ENCODE measurements at places on chromosomes 6 and 20.
A peak's percentile ranks its signal among the peaks of the same experiment; 100 is the strongest.

DNA sequence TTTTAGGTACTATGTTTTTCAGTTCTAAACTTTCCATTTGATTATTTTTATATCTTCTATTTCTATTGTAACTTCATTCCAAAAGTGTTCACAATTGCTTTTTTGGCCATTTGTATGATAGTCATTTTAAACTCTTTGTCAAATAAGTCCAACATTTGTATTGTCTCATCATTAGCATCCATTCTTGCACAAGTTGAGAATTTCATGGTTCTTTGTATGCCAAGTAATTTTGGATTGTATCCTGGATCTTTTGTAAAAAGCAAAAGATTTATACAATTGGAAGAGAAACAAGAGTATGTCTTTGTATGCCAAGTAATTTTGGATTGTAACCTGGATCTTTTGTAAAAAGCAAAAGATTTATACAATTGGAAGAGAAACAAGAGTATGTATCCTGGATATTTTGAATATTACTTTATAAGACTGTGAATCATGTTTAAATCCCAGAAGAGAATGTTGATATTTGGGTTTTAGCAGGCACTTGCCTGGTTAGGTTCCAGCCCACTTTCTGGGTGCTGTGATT is 36.9 kb upstream of the NT5E start:
- DNase-seq: no peak

DNA sequence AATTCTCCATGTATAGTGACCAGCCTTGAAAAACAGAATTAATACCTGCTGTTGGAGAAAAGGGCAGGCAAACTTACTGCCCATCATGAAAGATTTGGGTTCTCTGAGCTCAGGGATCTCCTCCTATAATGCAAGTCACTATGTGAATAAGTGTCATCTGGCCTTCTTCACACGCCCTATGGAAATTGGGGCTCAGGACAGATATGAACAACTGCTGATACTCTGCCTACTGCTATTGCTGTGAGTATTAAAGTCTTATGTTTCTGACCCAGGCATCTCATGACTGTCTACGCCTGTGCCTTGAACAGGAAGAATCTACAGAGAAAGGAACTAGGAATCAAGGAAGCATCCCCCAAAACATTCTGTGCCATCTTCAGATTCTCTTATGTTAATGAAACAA is 226.1 kb downstream of the SOD2 start:
- DNase-seq: no peak

DNA sequence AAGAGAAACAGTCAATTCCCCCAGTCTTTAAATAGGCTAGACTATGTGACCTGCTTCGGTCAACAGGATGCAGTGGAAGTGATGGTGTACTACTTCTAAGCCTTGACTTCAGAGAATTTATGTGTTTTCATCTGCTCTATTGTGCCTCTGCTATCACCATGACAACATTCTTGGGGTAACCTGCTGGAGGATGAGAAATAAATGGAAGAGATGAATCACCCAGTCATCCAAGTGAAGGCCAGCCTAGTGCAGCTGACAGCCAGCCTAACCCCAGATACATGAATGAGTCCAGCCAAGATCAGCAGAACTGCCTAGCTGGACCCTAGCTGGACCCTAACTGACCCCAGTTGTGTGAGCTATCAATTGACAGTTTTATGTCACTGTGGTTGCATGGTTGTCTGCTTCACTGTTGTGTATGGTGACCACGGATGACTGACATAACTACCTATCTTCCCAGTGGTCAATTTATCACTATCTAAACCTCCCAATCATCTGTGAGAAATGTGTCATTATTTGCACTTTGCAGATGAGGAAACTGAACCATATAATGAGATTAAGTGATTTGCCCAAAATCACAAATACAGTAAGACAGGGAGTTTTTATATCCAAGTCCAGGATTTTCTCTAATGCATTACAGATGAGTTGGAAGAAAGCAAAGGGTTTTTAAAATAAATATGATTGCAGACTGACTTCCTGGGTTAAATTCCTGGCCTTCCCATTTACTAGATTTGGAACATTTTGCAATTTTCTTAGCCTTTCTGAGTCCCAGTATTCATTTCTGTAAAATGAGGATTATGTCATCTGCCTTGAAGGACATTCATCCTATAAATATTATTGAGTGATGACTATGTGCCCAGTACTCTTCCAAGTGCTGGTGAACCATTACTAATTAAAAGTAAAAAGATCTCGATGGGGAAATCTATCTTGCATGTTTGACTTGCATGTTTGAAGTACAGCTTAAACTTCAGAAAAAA is 136.4 kb upstream of the PLCB4 start:
- no peak for DNase-seq

DNA sequence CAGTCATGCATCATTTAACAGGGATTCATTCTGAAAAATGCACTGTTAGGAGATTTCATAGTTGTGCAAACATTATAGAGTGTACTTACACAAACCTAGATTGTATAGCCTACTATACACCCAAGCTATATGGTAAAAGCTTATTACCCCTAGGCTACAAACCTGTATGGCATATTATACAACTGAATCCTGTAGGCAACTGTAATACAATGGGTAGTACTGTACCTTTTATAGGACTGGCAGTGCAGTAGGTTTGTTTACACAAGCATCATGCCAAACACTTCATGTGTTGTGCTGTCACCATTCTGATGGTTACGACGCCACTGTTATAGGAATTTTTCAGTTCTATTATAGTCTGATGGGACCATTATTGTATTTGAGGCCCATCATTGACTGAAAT is 39.3 kb upstream of the KHDC1 start:
- DNase-seq: no peak

DNA sequence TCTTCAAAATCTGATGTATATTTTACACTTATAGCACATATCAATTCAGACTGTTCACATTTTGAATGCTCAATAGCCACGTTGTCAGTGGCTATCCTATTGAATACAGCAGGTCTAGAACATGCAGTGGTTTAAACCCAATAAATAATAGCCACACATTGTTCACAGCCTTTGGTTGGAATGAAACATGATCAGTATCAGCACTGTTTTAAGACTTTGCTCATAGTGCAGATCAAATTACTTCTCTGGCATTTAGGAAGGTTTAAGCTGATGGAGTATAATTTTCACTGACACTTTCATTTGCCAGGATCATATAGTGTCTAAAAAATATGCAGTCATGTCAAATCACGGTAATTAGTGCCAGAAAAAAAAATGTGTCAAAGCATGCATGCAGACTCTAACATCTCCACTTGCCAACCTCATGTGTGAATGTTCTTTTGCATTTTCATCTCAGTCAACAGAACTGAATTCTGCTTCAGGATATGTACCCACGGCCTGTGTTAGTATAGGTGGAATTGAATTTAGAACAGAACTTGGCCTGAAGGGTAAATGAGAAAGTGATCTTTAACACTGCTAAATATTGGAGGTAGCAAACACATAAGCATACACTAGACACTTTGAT is 184.1 kb downstream of the SLC24A3 start:
- DNase-seq: no peak

DNA sequence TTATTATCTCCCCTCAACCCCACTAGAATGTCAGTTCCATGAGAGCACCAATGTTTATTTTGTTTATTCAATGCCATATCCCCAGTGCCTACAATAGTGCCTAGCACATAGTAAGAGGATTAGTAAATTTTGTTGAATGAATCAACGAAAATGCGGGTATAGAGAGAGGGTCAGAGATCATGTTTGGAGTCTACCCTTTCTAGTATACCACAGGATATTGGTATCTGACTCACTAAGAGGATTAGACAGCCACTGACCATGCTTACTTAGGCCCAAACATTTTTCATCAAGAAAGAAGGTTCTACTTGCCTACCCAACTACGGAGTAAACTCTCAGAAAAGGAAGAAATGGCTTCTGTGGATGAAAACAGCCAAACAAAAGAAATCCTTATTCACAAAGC is 356.8 kb downstream of the BTBD9 start:
- no peak for DNase-seq

DNA sequence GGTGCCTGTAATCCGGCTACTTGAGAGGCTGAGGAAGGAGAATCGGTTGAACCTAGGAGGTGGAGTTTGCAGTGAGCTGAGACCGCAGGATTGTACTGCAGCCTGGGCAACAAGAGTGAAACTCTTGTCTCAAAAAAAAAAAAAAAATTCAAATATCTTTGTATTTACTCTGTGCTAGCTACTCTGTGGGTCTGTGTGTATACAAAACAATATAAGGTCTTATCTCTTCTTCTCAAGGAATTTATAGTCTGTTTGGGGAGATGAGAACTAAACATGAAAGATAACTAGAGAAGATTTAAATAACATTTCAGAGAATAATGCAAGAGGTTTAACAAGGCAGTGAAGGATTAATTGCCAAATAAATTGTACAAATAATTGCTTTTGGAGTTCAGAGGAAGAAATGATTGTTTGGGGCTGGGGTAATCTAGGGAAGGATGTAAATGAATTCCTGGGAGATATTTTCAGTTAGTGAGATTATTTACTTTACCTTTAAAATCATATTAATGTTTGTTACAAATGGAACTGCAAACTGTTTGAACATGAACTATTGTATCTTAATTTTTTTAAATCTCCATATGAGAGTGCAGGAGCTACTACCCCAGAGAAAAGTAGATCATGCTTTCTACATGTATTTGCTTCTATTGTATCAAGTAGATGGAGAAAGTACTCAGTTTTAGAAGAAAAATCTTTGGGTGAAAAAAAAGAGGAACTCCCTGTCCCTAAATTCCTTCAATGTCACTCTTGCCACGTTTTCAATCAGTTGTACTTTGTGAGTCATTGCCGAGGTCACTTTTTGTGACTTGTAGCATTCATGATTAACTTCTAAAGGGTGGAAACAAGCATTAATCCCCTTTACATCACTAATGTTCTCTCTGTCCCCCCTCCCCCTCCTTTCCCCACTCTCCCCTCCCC is 39.0 kb downstream of the NCOA3 start:
- DNase-seq: peak; percentile 50

DNA sequence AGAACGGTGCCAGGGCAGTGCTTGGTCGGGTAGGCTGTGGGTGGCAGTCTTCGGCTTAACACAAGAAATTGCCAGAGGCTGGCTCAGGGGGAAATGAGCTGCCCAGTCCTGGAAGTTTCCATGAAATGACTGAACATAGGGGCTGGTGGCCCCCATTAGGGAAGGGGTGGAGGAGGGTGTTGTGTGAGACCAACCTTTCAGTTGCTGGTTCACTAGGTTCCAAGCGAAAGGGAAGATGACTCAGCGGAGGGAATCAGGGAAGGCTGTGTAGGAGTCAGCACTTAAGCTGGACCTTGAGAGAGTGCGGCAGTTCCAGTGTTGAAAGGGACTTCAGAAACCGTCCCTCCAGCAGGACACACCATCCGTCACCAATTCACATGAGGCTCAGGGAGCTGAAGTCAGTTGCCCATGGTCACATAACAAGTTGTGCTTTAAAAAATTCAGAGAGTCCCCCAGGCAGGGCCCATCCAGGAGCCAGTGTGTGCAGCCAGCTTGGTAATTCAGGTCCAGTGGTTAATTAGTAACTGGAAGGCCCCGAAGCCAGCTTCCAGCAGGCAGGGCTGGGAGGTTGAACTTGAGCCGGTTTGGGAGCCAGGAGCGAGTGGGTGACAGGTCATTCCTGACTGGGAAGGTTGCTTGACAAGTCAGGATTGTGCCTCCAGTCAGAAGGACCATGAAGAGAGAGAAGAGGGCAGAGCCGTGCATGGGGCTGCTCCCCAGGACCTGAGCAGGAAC is at the start of gene SGK2:
TSS of gene SGK2 (plus strand) at position 616 of the 735 bp plus-strand sequence. CDS start 7,469 bp downstream, outside the sequence.
- DNase-seq: peak; percentile 93

DNA sequence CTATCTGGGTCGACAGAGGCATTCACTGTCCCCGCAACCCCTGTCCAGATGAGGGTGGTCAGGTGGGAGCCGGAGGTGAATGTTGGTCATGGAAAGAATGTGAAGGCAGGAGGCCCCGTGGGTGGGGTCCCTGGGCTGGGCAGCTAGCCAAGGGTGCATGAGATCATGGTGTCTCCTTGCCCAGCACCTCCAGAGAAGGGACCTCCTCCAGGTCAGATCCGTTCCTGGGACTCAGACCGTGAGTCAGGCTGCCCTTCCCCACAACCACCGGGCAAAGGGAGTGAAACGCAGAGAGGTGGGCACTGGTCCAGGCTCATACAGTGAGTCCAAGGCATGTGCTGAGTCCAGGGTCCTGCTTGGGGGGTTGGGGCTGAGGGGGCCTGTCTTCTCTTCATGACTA is 3.5 kb downstream of the FOXS1 start:
- peak; percentile 65 for DNase-seq

DNA sequence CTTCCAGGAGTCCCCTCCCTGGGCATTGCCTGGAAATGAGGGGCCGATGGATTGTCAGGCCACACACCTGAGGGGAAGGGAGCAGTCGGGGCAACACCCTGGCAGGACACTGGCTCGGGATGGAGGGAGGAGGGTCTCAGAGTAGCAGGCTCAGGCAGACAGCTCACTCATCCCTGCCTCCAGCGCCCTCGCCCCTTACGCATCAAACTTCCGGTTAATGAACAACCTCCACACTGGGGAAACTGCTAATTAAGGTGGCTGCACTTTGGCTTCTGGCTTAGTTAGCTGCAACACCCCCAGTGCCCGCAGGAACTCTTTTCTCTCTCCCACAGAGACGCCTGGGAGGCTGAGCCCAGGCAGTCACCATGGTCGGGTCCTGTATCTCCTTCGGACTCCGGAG is 13.4 kb upstream of the CHRNA4 start:
- DNase-seq: no peak

DNA sequence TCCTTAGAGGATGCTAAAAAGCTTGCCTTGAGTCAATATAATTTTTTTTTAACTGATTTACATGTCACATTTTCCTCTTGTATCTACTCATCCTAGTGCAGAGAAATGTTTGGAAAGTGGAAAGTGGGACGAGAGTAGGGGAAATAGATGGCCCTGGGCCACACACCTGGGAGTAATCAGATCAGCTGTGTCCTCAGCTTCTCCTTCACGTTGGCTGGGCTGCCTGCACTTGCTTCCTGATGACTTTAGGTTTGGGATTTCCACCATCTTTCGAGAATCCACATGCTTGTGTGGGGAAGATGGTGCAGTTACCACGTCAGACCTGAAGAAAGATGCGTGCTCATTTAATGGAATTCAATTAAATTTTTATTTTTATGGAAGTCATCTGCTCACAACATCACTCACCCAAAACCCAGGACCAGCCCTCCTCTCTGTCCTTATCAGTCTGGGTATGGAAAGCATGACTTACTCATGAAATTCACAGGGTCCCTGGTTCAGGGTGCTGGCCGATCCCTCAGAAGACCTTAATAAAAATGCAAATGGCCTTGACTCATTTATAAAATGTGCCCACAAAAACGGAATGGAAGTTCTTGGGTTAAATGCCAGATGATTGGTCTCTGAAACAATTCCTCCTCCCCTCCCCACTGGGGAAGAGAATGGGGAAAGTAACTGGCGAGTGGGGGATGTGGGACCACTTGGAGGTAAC is 74.5 kb upstream of the TIAM2 start:
- no peak for DNase-seq

DNA sequence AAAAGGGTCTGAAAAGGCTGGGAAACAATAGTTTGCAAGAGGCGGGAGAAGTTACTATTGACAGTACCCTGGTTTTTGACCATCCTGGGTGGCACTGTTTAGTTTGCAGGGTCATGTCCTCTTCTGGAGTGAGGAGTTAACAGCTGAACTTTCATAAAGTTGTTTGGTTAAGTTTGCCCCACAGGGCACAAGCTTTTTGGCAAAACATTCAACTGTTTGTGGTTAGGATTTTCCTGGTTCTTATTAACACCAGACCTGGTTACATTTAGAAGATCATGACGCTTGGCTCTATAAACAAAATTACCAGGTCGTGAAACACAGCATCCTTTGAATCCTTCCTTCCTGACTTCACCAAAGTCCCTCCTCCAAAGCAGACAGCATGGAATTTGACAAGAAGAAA is 106.1 kb downstream of the RIN2 start:
- no peak for DNase-seq

All from stomach (tissue), 19 donors.